WERI-Rb-1 (cell line): ENCODE measurements at places on chromosomes 16 and 17.

DNA sequence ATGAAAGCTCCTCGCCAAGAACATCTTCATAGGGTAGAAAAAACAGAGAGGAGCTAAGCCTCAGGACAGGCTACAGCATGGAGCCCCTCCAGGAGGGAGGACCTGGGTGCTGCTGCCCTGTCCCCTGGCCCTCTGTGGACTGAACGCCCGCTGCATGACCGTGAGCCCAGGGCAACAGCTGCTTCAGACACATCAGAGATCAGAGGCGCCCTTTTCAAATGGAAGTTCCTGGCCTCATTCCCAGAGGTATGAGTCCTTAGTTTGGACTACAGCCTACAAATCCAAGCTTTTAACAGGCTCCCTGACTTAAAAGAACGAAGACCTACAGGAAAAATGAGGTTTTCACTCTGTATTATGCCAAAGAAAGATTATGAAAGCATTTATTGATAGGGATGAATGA is 48.5 kb downstream of the ZNF18 start:
- no peak for DNase-seq

DNA sequence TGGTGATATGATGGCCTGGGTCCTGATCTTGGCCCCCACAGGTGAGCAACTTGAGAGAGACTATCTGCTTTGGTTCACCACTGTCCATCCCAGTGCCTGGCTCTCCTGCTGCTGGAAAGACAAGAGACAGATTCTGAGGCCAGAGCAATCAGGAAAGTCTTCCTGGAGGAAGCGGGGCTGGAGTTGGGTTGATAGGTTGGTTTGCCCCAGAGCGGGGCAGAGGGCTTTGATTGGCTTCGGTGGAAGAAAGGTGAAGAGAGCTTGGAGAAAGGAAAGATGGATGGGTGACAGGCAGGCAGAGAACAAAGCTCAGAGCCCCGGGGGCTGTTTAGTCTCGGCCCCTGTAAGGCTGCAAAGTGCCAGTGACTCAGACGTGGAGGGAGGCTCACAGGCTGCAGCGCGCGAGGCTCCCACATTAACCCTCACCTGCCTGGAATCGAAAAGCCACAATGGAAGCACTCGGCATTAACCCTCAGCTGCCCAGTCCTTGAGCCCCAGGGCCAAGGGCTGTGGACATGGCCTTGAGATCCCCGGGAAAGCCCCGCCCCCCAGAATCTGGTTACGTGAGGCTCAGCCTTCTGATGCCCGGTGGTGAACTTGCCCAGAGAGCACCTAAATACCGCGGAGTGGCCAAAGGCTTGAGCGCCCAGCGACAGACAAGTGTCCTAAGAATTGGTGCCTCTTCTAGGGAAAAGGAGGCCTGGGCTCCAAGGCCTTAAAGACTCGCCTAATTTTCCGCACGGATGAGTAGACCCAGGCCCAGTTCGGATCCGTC is 996 bp upstream of the CPNE2 start:
- DNase-seq, result peak; percentile 64

GRCh38 chr16:12503191-12503590 is 300.5 kb downstream of the CPPED1 start:
- DNase-seq, result no peak

- no peak for DNase-seq
Measured at GRCh38 chr17:49195751-49196150, 14.6 kb downstream of the GNGT2 start.

- no peak for DNase-seq
Measured at GRCh38 chr17:75289832-75290337, 652 bp upstream of the SLC25A19 start.

DNA sequence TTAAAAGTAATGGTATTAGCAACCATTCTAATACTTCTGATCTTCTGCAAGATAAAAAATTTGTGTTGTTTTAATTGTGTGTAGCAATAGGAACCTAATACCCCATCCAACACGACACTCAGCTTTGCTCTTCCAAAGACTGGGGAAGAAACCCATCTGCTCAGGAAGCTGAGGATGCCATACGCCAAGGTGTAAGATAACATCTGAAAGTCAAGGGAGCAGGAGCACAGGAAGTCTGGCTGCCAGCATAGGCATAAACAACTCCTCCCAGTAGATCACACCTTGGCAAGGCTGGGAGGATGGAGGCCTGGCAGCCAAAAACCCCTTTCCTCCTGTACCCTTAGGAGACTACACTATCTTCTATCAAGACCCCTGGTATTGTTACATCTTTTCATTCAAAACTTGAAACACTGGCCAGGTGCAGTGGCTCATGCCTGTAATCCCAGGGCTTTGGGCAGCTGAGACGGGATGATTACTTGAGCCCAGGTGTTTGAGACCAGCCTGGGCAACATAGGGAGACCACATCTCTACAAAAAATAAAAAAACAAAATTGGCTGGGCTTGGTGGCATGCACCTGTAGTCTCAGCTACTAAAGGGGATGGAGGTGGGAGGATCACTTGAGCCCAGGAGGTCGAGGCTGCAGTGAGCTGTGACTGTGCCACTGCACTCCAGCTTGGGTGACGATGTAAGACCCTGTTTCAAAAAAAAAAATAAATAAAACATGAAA is 5.7 kb upstream of the SPHK1 start:
- no peak for DNase-seq

DNA sequence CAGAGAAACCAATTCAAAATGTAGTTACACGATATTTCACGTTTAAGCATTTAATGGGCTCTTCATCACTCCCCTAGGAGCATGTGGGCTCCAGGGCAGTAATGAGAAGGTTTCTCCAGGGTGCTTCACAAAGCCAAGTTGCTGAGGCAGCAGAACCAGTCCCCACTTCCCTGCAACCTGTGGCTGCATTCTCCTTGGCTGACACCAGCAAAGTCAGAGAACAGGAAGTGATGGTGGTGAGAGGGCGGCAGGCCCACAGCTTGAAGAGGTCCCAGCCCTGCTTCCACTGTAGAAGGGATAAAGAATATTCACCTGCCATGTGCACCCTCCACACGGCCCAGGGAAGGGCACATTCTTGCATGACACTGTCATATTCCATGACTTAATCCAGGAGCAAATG is 133.2 kb downstream of the CBLN1 start:
- DNase-seq, result no peak

DNA sequence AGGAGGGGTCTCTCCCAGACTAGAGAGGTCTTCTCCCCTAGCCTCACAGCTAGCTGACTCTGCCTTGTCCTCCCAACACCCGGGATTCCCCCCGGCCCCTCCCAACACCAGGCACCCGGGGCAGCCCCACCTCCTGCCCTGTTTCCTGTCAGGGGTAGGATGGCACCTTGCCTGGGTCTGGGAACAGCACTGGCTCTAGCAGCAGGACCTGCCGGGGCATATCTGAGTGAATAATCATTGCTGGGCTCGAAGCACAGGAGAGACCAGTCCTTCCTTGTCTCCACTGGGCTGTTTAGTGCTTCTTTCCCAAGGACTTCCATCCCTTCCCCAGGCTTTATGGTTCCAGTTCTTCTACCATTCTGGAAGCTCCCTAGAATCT is 25.7 kb downstream of the MINK1 start:
- DNase-seq, result no peak

- DNase-seq, result no peak
Measured at GRCh38 chr16:7443142-7443541, 110.5 kb downstream of the RBFOX1 start.

GRCh38 chr17:75124819-75125162 is 6.8 kb downstream of the NT5C start:
- no peak for DNase-seq

DNA sequence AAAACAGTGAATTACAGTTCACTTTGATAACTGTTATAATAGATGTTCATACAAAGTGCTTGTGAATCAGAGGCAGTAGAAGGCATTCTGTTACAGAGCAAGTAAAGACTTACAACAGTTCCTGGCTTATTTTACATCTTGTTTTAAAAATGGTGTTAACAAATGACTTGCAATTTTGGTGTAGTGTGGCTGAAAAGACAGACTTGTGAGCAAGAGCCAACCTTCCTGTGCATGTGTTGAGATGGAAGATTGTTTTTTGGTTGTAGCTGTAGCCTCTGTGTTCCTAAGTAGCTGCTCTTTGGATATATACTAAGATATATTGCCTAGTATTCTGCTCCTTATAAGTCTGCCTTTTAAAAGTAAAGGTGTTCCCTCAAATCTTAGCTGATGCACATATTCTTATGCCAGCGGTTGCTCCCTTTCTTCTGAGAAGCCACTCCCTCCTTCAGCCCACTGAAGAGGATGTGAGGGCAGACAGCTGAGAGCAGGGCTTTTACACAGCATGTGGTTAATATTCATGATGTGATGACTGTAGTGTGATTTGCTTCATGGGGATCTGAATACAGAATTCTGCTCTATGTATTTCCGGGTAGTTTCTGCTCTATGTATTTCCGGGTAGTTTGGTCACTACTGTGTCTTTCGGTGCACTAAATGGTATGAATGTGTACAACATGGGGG is 182.3 kb downstream of the PHKB start:
- DNase-seq, result no peak

GRCh38 chr16:52451971-52452421 is 94.9 kb downstream of the TOX3 start:
- no peak for DNase-seq
